Adipocyte (in vitro differentiated cells): ENCODE measurements at places on chromosomes 7 and 10.

- peak; percentile 25 for DNase-seq
Measured at GRCh38 chr7:158407581-158408317, 179.9 kb downstream of the PTPRN2 start.

GRCh38 chr7:40003597-40003996 lies 53.5 kb downstream of the CDK13 start:
- DNase-seq = no peak

DNA sequence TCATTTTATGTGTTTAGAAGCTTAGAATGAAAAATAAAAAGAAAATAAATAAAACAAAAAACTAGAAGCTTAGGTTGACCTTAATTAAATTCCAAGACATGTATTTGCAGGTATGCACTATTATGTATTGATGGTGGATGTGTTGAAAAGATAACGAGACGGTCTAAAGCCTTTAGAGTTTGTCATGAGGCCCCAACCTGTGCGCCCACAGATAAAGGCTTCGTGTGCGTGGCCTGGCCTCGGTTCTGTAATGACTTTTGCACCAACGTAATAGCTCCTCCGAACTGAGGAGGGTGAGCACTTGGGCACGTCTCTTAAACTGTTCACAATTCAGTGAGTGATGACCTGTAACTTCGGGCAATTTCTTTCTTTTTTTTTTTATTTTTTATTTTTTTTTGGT lies 43.7 kb upstream of the NCAPG2 start:
- no peak for DNase-seq

DNA sequence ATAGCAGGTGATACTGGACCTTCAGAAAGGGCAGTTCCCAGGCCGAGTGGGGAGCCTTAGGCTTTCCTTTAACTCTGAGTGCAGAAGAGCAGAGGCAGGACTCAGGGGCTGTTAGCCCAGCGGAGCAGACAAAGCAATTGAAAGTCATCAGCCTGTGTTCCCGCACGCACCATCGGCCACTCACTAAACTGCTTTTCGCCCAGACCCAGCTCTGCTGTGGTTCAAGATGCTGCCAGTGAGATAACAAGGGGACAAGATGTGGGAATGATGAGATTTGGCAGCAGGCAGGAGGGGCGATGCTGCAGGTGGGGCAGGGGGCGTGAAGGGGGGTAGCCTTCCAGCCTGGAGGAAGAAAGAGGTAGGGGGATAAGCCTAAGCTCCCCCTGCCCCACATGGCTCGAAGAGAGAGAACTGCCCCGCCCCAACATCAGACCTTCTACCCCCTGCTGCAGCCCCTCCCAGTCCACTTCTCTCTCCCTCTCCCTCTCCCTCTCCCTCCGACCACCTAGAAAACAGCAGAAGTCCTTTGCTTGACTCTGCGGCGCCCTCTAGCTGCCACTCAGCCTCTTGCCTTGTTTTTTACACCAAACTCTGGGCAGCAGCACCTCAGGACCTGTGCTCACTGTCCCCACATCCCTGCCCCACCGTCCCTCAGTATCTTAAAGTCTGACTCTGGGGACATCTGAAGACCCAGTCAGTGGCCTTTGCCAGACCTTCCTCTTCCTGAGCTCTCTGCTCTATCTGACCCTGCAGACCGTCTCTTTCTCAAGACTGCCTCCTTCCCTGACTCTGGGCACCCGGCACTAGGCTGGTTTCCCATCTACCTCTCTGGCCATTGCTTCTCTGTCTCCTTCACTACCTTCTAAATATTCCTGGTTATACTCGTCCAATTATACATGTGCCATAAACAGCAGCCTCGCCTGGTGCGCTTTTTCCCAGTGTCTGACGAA lies 110.5 kb downstream of the C10orf105 start:
- peak; percentile 85 for DNase-seq

GRCh38 chr7:104299323-104299722 lies 29.1 kb upstream of the LHFPL3 start:
- no peak for DNase-seq
